GM13976 (cell line): ENCODE measurements at places on chromosomes 2 and 18.

- no peak for DNase-seq
Measured at GRCh38 chr2:49207204-49207603, 52.9 kb upstream of the FSHR start.

GRCh38 chr2:134717286-134718022, 1.3 kb downstream of the TMEM163 start:
- no peak for DNase-seq

DNA sequence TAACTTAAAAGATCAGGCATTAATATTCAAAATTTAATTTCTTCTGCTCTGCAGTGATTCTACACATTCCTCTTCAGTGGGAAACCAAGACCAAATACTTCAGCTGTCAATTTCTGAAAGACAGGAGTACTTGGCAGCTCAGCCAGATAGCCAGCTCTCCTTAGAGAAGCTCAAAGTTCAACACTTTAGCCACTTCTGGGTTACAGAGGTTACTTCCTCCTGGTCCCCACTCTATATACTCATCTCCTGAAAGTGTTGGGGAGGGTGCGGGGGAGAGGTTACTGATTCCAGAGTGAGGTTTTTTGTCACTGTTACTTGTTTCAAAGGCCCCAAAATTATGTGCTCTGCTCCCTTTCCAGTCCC, 4.1 kb downstream of the CYTIP start:
- DNase-seq: peak; percentile 15

DNA sequence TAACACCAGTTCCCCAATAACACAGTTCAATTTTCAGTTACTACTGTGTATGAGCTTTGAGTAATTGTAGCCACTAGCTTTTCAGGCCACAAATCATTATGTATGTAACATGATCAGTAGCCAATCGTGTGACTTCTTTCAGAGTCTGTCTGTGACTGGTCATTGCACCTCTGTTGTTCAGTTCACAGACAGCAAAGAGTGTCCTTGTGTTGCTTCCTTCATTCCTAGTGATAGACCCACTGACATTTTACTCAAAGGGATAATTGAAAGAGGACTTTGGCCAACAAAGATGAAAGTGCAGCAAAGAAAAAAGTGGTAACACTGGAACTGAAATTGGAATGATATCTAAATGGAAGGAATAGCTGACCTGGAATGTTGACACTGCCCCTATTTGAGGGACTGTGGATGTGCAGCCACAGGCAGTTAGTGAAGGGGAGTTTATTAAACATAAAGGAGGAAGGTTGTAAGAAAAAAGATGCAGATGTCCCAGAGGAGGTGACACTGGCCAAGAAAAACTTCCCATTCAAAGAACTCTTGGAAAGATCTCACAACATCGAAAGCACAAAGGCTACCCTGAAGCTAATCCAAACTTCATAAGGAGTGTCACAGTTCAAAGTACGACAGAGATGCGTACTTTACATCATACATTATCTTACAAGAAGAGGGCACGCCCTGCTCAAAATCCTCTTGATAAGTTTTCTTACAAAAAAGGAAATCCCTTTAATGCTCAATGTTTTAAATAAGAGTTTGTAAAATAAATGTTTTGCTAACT, 19.3 kb downstream of the TTC39C start:
- DNase-seq: no peak

GRCh38 chr2:203061346-203061745, 46.7 kb downstream of the NBEAL1 start:
- no peak for DNase-seq

DNA sequence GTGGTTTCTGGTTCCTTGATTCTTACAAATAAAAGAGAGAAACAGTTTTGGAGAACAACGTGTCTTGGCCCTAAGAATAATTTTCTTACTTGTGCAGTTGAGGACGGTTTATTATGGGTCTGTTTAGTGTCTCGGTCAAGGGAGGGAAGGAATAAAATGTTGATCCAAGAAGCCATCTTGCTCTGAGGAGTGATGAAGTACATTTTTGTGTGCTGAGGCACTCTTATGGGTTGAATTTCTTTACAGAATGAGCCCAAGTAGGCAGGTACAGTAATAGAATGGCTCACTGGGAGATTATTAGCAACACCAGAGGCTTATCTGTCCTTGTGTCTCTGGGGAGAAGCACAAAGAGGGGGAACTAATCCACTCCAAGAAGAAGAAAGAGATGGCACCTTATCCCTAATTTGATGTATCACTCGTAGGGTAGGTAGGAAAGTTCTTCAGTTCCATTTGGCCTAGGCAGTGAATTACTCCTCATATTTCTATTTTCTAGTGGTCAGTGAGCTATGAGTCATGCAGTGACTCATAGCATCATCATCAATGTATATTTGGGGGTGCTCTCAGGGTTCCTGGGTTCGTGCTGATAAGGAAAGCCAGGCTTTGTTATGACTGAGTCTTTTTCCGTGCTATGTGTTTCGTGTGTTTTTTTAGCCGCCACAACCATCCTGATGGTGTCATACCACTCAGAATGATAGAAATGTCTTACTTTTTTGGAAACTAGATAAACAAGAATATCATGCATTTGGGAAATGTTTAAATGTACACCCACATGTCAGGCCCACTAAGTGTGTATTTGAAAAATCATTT, 250.1 kb upstream of the CTAGE1 start:
- peak; percentile 44 for DNase-seq

GRCh38 chr2:55134316-55134706, 84.1 kb upstream of the RTN4 start:
- no peak for DNase-seq

DNA sequence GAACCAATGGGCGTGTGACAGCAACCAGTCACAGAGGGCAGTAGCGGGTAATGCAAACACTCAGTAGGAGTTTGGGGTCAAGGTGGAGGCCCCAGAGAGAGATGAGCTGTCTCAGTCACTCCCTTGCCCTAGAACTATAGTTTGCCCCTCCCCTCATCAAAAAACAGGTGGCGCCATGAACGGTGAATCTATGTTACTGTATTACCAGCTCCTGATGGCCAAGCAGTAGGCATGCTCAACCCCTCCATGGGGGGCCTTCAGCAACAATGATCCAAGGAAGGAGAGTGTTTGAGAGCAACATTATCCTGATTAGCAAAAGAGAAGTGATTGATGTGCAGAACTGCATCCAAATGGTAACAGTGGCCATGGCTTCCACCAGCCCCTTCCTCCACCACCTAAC, 30.4 kb downstream of the TRABD2A start:
- no peak for DNase-seq

- no peak for DNase-seq
Measured at GRCh38 chr2:47720559-47720958, 62.4 kb upstream of the MSH6 start.

GRCh38 chr2:167134381-167135072, 246.2 kb downstream of the XIRP2 start:
- no peak for DNase-seq

DNA sequence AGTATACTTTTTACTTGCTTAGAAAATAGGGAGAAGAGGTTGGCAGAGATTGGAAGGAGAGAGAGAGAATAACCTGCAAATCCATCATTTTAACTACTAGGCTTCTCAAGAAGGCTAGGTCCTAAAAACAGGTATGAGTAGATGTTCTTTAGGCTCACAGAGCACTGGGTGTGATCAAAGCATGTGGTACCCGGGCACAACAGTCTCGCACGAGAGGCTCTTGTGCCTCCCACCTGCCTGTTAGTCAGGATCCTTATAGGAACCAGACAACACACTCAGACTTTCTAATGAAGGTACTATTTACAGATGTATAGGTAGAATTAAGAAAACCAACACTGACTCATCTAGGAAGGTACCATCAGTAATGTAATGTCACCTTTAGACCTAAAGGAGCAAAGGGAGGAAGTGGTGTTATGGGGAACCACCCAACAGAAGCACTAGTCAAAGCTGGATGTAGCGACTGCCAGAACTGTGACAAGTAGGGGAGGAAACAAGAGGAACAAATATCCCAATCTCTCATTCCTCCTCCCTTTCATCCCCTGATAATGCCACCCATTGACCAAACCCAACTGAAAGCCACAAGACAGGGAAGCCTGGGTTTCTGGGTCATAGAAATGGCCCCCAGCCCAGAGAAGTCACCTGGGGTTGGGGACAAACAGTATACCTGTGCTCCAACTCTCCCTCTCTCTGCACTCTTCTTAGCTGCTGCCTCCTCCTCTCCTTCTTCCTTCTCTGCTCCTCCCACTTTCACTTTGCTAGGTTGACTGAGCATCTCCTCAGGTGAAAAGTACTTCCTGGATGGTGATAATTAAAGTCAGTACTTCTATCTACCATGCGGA, 16.0 kb upstream of the MARCHF4 start:
- DNase-seq: peak; percentile 35

- no peak for DNase-seq
Measured at GRCh38 chr2:28484835-28485234, 11.0 kb upstream of the PLB1 start.

DNA sequence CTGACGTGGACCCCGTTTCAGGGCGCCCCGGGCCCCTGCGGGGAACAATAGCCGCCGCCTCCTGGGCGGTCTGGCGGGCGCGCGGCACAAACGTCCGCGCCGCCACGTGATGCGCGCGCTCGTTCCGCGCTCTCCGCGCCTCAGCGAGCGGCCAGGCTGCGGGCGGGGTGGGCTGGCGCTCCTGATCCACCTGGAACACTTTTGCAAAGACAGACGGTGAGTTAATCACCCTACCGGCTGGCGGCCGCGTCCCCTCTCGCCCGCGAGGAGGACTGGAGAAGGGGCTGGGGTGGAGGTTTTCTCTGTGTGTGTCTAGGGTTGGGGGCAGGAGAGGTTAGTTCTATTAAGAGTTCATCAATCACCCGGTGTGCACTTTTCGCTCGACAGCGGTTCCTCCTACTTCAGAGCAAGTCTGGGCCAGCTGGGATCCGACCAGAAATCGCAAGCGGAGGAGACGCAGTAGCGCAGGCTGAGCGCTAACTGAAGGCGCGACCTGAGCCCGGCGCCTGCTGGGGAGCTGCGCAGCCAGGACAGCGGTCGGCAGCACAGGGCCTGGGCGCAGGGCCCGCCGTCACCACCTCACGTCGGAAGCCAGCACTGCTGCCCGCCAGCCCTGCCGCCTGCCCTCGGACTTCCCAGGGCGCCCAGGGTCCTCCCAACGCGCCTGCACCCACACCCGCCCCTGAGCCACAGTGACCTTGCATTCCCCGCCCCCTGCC, 10.3 kb upstream of the HOXD1 start:
- no peak for DNase-seq

DNA sequence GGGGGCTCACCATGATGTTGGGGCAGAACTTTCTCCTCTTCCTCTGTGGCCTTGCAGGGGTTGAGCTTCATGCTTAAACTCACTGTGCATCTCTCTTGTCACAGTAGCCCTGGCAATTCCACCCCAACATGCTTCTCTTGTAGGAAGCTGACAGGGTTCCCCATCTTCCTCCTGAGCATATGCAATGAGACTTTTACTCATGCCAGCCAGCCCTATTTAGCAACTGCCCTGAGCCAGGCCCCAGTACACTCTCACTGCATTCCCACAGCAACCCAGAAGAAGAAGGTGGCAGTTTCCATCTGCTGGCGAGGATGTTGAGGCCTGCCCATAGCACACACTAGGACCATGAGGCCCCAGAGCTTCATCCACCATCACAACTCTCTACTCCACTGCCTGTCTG, 72.2 kb upstream of the TEX51 start:
- no peak for DNase-seq

GRCh38 chr2:110905217-110905616, 172.8 kb downstream of the ACOXL start:
- DNase-seq: no peak

GRCh38 chr18:9869715-9870430, 15.9 kb upstream of the TXNDC2 start:
- DNase-seq: peak; percentile 43

- DNase-seq: no peak
Measured at GRCh38 chr2:113058998-113059960, at the start of gene IL36RN. Gene IL36RN (plus strand): TSS chr2:113059198. CDS start chr2:113059439, 241 bp downstream.

GRCh38 chr2:65425276-65425675, 7.1 kb downstream of the SPRED2 start:
- DNase-seq: no peak

DNA sequence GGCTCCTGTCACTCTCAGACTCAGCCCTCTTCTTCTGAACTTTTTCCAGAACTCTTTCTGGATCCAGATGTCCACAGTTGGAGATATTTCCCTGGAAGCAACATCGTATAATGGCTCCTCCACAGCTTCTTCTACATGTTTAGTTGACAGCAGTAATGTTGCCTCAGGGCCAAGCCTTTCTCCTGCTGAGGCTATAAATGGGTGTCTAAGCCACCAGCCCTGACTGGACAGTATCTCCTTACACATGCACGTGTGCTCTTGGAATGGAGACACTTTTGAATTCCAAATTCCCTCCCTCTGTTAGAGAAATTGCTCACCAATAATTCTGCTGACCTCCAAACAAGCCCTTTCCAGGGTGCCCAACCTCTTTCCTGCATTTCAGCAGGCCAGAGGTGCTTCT, 156.2 kb upstream of the PIK3C3 start:
- no peak for DNase-seq
